ENCODE measurements at places on chromosomes 1 and 21. TPM values are rescaled to one million over a fixed set of nuclear protein-coding genes. Genes with fewer than 3 reads are reported as not detected.

DNA sequence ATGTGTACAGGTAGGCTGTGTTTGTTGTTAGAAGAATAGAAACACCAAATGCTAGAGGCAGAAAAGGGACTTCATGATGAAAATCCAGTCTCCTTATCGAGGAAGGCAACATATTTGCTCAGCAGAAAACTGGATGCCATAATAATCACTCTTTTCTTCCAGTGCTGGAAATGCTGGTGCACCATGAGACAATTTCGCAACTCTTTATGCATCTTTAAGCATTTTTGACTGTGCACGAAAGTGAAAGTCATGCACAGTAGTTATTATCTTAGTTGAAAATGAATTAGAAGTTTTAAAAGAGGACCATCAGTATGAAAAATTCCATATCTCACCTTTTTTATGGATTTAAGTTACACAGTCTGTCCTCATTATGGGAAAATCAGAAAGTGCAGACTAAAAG lies 29.1 kb downstream of the SMYD2 start:
- H3K27me3 ChIP-seq = no peaks in the 10 kb centered on the region
- no peak for DNase-seq
- no peak overlapping the region for H3K27ac ChIP-seq

DNA sequence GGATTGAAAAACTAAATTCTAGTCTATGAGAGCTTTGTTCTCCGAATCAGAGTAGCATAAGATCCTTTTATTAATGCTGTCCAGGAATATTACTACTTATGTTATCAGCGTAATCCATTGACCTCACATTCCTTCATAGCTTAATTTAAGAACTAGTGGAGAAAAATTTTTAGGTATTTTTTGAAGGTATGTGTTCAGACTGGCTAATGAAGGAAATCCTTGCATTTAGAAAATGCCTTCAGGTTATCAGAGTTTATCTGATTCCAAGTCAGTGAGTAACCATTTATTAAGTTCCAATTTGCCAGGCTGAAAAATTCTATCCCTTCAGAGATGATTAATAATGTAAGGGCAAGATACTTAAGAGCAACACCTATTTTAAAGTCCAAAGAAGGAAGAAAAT lies 338.2 kb upstream of the B3GALT2 start:
- no peaks in the 10 kb centered on the region for H3K36me3 ChIP-seq
- DNase-seq = no peak
- H3K4me3 ChIP-seq = no peak overlapping the region
- H3K4me1 ChIP-seq = no peaks in the 10 kb centered on the region
- H3K27ac ChIP-seq = no peak overlapping the region

- no peak overlapping the region for H3K4me3 ChIP-seq
- no peaks in the 10 kb centered on the region for H3K4me1 ChIP-seq
- DNase-seq = no peak
- no peaks in the 10 kb centered on the region for H3K36me3 ChIP-seq
- H3K27me3 ChIP-seq = no peaks in the 10 kb centered on the region
Observed at GRCh38 chr1:80218112-80218511, 1211.6 kb upstream of the ADGRL4 start.

DNA sequence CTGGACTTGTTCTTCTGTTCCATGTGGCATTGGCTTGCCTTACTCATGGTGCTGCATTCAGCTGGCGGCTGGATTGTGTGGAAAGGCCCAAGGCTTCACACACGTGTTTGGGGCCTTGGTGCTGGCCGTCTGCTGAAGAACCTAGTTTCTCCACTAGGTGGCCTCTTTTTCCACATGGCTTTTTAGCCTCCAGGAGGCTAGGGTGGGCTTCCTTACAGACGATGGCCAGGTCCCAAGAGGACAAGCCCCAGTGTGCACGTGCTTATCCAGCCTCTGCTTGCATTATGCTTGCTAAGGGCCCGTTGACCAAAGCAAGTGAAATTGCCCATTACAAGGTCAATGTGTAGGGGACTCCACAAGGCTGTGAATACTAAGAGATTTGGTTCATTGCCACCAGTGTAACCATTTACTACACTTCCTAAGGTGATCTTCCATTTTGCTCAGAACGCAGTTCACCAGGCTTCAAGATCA lies 47.5 kb upstream of the FOXO6 start:
- no peak for DNase-seq
- H3K36me3 ChIP-seq = no peaks in the 10 kb centered on the region

- H3K4me1 ChIP-seq = peaks cover 3% of the 10 kb centered on the region
- no peak overlapping the region for H3K27ac ChIP-seq
- no peak overlapping the region for H3K4me3 ChIP-seq
Observed at GRCh38 chr1:229092377-229093237, 178.3 kb upstream of the RAB4A start.

DNA sequence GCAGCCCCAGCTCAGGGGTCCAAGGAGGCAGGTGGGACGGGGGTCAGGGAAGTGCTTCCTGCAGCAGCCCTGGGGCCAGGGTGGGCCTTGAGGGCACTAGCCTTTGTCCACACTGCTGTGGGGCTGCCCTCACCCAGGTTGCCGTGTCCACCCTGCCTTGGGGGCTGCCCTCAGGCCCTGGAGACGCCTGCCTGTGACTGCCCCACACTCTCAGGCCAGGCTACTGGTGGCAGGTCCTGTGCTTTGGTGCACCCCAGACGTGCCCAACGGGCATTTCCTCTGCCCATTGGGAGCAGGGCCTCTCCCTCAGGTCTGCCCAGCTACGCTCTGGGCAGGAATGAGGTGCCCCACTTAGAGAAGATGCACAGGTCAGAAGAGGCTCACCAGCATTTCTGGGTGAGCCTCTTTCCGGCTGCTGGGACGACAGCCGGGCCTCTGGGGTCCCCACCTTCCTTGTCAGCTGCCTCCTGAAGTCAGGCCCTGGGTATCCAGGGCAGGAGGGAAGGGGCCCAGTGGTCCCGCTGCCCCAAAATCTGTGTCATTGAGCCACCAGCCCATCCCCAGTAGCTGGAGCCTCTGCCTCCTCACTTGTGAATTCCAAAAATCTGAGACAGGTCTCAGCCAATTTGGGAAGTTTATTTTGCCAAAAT lies 2.7 kb upstream of the MMEL1 start:
- H3K36me3 ChIP-seq = no peaks in the 10 kb centered on the region
- H3K27me3 ChIP-seq = peaks cover 27% of the 10 kb centered on the region
- no peak overlapping the region for H3K4me3 ChIP-seq
- DNase-seq = peak; percentile 44
- no peaks in the 10 kb centered on the region for H3K4me1 ChIP-seq

DNA sequence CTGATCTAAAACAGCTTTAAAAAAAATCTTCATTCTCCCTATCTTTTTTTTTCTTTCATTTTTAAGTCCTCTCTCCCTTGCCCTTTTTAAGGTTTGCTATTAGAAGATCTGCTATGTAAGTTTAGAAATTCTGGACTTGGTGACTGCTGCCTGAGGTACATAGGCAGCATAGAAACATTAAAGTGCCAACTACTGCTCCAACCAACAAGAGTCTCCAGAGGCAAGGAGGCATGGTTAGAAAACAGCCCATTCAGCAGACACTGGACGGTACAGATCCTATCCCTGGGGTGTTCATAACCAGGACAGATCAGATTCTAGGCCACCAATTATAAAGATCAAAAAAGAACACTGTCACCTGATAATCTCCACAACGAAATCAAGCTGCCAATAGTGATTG lies 36.6 kb downstream of the GPR3 start:
- peak overlapping the region; percentile 15 for H3K4me3 ChIP-seq
- no peaks in the 10 kb centered on the region for H3K36me3 ChIP-seq
- peak overlapping the region; percentile 85 for H3K27ac ChIP-seq
- no peaks in the 10 kb centered on the region for H3K4me1 ChIP-seq
- no peaks in the 10 kb centered on the region for H3K27me3 ChIP-seq

GRCh38 chr1:22350924-22351767 lies 100.5 kb upstream of the ZBTB40 start:
- H3K36me3 ChIP-seq = no peaks in the 10 kb centered on the region
- no peak overlapping the region for H3K27ac ChIP-seq
- no peak overlapping the region for H3K4me3 ChIP-seq

GRCh38 chr1:221611656-221612046 lies 130.2 kb downstream of the DUSP10 start:
- no peaks in the 10 kb centered on the region for H3K27me3 ChIP-seq
- H3K27ac ChIP-seq = no peak overlapping the region
- H3K4me1 ChIP-seq = no peaks in the 10 kb centered on the region
- no peaks in the 10 kb centered on the region for H3K36me3 ChIP-seq
- H3K4me3 ChIP-seq = no peak overlapping the region
- DNase-seq = no peak

DNA sequence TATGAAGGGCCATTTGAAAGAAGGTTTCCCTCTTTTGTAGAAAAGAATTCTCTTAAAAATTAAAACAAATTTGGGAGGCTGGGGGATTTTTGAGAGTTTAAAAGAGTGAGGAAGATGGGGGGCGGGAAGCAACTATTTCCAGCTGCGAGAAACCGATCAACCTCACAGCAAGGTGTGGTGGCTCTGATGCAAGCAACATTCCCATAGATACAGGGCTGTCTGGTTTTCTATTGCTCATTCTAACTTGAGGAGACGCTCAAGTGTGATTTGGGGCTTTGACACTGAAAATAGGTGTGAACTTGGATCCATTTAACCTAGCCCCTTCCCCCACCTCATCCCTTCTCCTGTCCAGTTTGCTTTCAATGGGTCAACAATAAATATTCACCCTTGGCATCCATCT lies 7.2 kb downstream of the RUNX1 start:
- no peak overlapping the region for H3K4me3 ChIP-seq
- no peaks in the 10 kb centered on the region for H3K36me3 ChIP-seq
- H3K4me1 ChIP-seq = peaks cover 6% of the 10 kb centered on the region
- no peak overlapping the region for H3K27ac ChIP-seq

DNA sequence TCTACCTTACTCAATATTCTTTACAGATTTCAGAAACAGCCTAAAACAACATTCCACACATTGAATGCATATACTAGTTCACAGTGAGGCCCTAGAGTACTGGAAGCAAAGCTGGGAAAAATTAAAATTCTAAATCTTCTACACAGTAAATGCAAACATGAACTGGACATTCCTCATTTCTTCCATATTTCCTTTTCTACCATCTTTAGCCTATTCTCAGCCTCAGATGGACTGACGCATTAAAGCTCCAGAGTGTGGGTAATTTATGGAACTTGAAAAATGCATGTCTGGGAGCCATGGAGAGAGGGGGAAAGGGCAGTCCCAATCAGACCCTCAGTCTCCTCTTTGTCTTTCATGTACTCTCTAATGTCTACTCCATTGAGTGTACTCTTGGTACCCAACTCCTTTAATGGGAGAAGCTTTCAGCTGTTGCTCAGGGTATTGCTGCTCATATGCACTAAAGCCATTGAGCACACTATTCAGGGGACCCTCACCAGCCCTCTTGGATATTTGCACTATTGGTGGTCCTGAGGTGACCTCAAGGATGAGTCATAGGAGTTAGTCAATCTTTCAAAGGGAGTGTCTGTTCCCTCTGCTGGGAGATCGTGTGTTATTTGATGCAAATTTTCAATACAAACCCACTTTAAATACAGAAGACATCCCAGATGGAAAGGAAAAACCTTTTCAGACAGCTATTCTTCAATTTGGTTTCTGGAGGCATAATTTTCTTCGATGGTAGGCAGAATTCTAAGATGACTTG lies 83.3 kb upstream of the KCNJ15 start:
- H3K4me1 ChIP-seq = no peaks in the 10 kb centered on the region
- H3K4me3 ChIP-seq = no peak overlapping the region
- no peaks in the 10 kb centered on the region for H3K36me3 ChIP-seq
- H3K27me3 ChIP-seq = no peaks in the 10 kb centered on the region

DNA sequence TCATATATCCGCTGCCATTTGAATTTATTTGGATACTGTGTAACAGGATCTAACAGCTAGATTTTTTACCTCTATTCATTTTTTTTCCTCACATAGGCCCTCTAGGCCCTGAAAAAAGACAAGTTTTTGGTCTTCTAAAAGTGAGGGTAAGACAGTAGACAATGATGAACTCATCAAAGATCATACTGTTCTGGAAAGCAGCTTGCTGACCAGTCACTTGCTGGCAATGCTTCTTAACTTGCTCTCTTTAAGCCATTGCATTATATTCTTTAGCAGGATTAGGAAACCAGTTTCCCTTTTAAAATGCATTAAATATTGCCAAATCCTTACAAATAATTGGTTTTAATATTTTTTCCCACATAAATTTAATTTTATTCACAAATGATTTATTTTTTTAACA lies 65.5 kb downstream of the SYT14 start:
- no peak overlapping the region for H3K4me3 ChIP-seq
- no peaks in the 10 kb centered on the region for H3K4me1 ChIP-seq
- no peak for DNase-seq
- no peaks in the 10 kb centered on the region for H3K36me3 ChIP-seq

DNA sequence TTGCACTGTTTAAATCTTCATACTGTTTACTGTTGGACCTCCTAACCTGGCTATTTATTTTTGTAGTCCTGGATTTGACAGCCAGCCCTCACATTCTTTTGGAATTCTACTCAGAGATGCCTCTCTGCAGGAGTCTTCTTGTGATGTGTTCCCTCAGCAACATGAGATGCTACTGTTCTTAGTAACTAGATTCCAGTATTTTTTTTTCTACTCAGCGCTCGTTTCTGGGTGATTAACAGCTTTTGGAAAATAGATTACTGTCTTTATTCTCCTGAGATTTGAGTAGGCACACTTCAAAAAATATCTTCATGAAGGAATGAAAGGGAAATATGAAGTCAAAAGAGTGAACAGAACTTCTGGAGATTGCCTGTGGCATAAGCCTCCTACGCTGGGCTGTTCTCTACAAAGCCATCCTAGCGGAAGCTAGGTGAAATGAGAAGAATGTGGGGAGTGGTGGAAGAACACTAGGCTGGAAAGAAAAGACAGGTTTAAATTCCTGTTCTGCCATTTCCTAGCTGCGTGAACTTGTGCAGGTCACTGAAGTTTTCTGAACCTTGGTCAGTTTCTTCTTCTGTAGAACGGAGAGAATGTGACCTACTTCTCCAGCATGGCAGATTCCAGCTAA lies 75.9 kb downstream of the LRRC8C start:
- no peaks in the 10 kb centered on the region for H3K36me3 ChIP-seq
- no peak overlapping the region for H3K27ac ChIP-seq
- H3K4me3 ChIP-seq = no peak overlapping the region
- no peaks in the 10 kb centered on the region for H3K27me3 ChIP-seq
- no peaks in the 10 kb centered on the region for H3K4me1 ChIP-seq
- DNase-seq = no peak

- H3K27me3 ChIP-seq = no peaks in the 10 kb centered on the region
- no peaks in the 10 kb centered on the region for H3K36me3 ChIP-seq
- H3K4me3 ChIP-seq = no peak overlapping the region
- no peak overlapping the region for H3K27ac ChIP-seq
- no peaks in the 10 kb centered on the region for H3K4me1 ChIP-seq
Observed at GRCh38 chr1:20100632-20101355, 18.5 kb downstream of the PLA2G2D start.

- H3K27me3 ChIP-seq = no peaks in the 10 kb centered on the region
- H3K4me3 ChIP-seq = no peak overlapping the region
- H3K36me3 ChIP-seq = no peaks in the 10 kb centered on the region
- no peak overlapping the region for H3K27ac ChIP-seq
Observed at GRCh38 chr21:35273333-35273732, 224.2 kb upstream of the RUNX1 start.

GRCh38 chr1:112637254-112638109 lies 17.9 kb downstream of the CAPZA1 start:
- DNase-seq = no peak
- no peaks in the 10 kb centered on the region for H3K36me3 ChIP-seq
- H3K4me1 ChIP-seq = peaks cover 38% of the 10 kb centered on the region
- no peak overlapping the region for H3K4me3 ChIP-seq
- no peak overlapping the region for H3K27ac ChIP-seq
- no peaks in the 10 kb centered on the region for H3K27me3 ChIP-seq

ERICH3 gene
- total RNA-seq = 0.36 TPM

Measured in sigmoid colon (tissue), 7 donors.